ENCODE measurements at places on chromosomes 11 and 22. TPM values are rescaled to one million over a fixed set of nuclear protein-coding genes. Genes with fewer than 3 reads are reported as not detected.

The RAB3IL1 gene
- total RNA-seq: 0.49 TPM

The LYVE1 gene
- not detected for total RNA-seq

The POLDIP3 gene
- total RNA-seq: 37.0 TPM

The ASCL2 gene
- total RNA-seq: not detected

The CD6 gene
- total RNA-seq: 0.33 TPM

The CNTF gene
- total RNA-seq: 0.49 TPM
